Activated CD4-positive, alpha-beta T cell treated with anti-CD3 and anti-CD28 coated beads for 4 hours (primary cell): ENCODE measurements at places on chromosomes 12 and 14.

DNA sequence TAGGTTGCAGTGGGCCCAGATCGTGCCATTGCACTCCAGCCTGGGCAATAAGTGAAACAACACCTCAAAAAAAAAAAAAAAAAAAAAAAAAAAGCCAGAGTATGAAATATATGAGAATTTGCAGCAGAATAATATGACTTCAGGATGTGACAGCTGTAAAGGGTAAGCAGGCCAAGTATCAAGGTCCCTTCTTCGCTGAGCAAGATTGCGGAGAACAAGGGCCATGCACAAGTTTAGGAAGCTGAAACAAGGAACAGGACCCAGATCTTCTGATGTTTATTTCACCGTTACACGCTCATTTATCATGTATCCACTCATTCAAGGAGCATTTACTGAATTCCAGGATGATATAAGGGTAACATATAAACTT is 659 bp upstream of the FOXJ2 start:
- DNase-seq: no peak

- DNase-seq: no peak
These were observed 84.5 kb downstream of the CHGA start for GRCh38 chr14:93007225-93007997.

DNA sequence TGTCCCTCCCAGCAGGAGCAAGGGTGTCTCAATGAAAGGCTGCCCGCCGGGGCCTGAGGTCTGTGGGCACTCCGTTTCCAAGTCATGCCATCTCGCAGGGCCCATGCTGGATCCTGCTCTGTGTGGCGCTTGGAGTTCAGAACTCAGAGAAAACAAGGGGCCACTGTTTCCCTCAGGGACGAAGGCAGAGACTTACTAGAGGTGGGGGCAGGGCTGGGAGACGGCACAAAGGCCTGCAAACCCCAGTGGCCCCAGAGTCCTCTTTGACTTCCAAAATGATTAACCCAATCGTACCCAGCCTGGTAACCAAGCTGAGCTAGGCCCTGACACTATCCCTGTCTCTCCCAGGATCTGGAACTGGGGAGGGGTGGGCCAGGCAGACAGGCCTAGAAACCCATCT is 95.8 kb downstream of the ITPK1 start:
- no peak for DNase-seq

DNA sequence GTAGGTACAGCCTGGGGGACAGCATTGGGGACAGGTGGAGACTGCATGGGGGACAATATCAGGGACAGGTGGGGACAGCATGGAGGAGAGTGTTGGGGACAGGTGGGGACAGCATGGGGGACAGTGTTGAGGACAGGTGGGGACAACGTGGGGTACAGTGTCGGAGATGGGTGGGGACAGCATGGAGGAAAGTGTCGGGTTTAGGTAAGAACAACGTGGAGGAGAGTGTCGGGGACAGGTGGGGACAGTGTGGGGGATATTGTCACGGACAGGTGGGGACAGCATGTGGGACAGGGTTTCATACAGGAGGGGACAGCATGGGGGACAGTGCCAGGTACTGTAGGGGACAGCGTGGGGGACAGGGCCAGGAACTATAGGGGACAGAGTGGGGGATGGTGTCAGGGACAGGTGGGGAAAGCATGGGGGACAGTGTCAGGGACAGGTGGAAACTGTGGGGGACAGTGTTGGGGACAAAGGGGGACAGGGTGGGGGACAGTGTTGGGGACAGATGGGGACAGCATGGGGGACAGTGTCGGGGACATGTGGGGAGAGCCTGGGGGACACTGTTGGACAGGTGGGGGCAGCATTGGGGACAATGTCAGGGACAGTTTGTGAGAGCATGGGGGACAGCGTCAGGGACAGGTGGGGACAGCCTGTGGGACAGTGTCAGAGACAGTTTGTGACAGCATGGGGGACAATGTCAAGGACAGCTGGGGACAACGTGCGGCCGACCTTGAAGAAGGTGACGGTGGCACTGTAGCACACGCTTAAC is 213.1 kb downstream of the TMEM121 start:
- no peak for DNase-seq

DNA sequence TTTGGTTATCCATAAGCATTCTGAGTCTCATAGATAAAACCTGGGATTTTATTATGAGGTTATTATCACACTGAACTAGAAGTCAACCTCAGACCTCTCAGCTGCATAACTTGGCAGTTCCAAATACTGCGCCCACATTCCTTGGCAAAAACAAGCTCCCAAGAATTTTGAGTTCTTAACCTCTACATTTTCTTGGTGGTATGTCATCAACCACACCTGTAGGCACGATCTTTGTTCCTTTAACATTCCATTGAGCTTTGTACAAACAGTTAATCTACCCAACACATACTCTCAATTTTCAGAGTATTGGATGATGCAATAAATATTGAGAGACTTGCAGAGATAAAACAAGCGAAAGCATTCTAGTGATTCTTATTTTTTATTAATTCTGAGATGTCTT is 371.8 kb upstream of the PRICKLE1 start:
- no peak for DNase-seq

GRCh38 chr12:28938056-28938455 is 211.0 kb upstream of the FAR2 start:
- DNase-seq: no peak
